Stimulated activated CD4-positive, alpha-beta T cell treated with anti-CD3 and anti-CD28 coated beads, TNF-alpha, amount 100 ng/mL, for 1 hour (primary cell): ENCODE measurements at places on chromosomes 11 and 22.

DNA sequence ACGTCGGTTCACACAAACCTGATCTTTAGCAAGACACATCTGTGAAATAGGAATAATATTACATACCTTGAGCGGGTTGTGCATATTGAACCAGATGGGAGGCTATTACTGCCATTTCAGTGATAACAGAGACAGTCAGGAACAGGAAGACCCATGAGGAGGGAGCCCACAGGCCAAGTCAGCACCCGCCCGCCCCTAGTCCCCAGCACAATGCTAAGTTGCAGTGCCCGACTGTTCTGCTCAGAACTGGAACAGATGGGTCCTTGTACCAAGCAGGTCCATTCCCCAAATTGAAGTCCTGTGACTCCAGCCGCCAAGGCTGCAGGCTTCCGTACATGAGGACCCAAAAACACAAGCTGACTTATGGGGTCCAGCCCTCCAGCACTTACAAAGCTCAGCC, 9.3 kb downstream of the CXCR5 start:
- DNase-seq, result no peak

DNA sequence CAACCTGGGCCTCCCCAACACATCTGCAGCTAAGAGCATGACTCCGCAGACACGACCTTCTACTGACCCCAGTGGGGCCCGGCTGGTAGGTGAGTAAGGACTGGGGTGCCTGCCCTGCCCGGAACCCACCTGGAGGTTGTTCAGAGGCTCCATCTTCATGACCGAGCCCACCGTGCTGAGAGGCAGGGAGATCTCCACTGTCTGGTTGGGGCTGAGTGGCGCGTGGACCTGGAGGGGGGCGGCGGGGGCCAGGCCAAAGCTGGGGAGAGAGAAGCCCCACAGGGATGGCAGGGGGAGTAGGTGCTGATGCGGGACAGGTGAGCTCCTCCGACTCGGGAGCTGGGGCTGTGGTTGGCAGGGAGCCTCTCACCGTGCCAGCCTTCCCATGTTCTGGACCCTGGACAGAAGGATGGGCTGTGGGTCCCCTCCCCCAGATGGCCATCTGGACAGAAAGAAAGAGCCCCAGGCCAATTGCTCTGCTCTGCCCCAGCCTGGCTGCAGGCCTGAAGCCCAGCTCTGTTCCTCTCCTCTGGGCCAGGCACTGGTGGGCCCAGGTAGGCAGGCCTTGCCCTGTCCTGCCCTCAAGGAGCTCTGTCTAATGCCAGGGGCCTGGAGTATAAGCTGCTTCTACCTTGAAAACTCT, 16.3 kb upstream of the RASL10A start:
- DNase-seq, result no peak

DNA sequence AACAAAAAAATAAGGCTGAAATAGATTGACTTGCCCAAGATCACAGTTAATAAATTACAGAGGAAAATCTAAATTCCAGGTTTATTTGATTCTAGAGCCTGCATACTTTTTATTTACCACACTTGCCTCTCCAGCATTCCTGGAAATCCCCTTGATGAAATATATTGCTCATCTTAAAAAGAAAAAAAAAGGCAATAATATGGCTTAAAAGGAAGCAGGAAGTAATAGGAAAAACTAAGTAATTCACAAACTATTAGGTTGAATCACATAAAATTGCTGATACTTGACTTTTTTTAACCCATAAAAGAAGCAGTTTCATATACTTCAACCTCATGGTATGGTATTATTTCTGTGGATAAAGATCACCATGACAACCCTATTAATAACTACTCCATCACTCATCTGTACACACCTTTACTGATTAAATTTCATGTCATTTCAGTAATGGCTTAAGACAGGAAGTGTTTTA, 52.9 kb downstream of the COPB1 start:
- no peak for DNase-seq

- DNase-seq, result no peak
Observed at GRCh38 chr11:130516554-130517505, 68.4 kb downstream of the ADAMTS15 start.

DNA sequence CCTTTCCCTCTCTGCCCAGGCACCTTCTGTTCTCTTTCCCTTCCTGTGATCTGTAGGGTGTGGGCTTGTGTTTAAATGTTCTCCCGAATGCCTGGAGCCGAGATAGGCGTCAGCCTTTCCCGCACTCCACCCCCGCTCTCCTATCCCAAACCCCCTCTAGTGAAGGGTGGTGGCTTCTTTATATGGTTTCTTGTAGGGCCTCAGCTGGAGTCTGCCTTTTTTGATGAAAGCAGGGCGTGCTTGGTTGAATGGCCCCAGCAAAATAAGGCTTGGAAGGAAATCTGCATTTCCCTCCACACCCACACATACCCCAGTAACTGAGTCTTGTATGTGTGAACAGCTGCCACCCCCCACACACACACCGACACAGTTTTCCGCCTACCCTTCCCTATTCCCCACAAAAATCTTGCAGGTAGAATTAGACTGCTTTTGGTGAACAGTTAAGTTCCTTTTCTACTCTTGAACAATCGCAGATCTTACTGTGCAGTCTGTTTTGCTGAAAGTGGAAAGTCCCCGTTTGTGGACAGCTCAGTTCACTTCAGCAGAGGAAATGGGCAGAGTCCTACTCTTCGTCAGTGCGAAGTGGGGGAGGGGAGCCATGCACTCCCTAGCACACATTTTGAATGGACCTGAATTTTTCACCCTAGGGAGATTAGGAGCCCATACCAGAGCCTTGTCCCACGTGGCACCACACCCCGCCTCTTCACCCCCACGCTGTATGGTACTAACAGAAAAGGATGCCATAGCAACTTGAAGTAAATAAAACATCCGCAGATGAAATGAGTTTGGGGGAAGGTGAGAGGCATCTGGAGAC, 25.5 kb upstream of the GRK2 start:
- DNase-seq, result peak; percentile 47

GRCh38 chr11:60242740-60243239, at the start of gene MS4A4E:
Gene MS4A4E, minus strand, starts transcription at chr11:60243137. Its CDS starts 13,082 bp downstream, at chr11:60230055.
- DNase-seq, result no peak

DNA sequence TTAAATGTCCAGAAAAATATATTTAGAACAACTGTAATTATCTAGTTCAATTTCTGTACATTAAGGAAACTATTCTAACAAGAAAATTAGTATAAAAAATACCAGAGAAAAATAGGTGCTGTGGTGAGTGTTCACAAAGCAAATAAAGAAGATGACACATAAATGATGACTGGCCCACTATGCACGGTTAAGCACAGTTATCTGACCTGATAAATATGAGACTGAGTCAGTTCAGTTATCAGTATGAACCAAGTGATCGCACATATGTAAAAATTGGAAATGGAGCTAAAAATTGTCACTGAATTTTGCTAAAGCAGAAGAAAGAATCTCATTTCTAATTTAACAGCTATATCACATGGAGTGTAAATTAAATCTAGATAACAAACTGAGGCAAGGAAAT, 18.8 kb upstream of the MAML2 start:
- DNase-seq, result no peak

DNA sequence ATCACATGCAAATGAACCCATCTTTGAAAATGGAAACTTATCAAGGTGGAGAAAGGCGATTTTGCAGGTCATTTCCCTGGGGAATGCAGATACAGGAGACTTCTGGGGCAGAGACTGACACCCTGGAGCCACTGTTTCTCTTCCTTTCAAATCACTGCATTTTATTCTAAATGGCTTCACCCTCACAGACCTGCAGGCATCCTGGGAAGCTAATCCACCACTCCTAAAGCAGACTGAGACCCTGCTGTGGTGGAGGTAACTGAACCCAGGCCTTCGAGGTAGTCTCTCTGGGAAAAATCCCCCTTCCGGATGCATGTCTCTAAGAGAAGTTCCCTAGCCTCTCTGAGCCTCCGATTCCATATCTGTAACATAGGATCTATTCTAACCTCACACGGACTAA, 20.9 kb upstream of the CSNK2A3 start:
- no peak for DNase-seq

DNA sequence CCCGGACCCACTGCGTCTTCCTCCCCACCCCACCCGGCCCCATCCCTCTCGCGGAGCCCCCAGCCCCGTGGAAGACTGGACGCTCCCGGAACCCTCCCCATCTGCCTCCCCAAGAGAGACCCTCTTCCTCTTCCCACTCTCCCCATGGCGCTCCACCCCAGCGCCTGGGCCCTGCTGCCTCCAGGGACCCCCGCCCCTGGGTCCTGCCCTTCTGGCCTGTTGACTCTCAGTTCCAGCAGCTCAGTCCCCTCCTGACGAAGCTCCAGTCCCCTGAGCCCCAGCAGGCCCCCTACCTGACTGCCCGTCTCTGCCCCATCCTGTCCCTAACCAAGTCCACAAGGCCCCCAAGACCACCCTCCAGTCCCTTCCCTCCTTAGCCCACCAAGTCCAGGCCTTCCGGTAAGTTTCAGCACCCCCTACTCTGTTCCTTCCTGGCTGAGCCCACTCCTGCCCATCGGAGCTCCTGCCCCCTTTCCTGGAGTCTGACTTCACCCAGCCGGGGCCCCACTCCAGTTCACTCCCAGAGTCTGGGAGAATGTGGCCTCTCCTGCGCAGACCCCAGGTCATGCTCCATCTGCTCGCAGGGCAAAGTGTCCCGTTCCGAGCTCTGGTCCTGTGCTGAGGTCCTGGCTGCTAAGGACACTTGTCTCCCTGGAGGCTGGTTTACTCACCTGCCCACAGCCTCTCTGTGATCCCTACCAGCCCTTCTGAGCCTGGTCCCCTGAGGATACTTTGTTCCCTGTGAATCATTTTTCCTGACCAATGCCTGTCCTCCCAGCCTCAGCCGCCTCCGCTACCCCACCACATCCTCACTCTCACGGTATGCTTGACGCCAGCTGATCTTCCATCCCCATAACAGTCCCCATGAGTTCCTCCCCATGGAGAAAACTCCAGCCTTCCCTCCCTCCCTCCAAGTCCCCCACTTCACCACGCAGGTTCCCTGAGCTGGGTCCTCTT, 722 bp downstream of the IFITM10 start:
- no peak for DNase-seq

DNA sequence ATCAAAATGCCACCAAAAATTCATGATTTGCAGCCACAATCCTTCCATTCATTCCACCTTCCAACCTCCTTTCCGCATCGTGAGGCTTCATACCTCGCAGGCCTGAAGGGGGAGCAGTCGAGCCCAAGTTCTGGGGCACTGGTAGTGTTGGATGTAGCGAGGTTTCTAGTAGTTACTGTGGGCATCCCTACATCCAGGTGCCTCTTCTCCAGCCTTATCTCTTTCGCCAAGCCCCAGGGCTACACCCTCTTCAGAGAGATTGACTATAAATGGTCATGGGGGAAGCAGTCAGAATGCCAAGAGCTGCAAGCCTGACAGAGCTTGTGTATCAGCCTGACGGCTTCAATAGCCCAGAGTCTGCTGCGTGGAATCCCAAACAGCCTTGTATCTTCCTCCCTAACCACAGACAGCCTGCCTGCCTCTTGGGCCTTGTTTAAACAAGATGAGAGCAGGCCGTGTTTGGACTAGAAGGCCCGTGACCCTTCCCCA, 28.9 kb downstream of the CLMP start:
- DNase-seq, result no peak

DNA sequence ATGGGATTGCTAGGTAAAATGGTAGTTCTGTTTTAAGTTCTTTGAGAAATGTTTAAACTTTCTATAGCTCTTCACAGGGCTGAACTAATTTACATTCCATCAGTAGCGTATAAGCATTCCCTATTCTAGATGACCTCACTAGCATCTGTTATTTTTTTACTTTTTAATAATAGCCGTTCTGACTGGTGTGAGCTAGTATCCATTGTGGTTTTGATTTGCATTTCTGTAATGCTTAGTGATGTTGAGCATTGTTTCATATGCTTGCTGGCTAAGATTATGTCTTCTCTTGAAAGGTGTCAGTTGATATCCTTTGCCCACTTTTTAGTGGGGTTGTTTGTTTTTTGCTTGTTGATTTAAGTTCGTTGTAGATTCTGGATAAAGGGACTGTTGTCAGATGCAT, 35.9 kb downstream of the MMP27 start:
- DNase-seq, result no peak

- peak; percentile 24 for DNase-seq
Observed at GRCh38 chr11:3947061-3947460, 91.6 kb downstream of the STIM1 start.

DNA sequence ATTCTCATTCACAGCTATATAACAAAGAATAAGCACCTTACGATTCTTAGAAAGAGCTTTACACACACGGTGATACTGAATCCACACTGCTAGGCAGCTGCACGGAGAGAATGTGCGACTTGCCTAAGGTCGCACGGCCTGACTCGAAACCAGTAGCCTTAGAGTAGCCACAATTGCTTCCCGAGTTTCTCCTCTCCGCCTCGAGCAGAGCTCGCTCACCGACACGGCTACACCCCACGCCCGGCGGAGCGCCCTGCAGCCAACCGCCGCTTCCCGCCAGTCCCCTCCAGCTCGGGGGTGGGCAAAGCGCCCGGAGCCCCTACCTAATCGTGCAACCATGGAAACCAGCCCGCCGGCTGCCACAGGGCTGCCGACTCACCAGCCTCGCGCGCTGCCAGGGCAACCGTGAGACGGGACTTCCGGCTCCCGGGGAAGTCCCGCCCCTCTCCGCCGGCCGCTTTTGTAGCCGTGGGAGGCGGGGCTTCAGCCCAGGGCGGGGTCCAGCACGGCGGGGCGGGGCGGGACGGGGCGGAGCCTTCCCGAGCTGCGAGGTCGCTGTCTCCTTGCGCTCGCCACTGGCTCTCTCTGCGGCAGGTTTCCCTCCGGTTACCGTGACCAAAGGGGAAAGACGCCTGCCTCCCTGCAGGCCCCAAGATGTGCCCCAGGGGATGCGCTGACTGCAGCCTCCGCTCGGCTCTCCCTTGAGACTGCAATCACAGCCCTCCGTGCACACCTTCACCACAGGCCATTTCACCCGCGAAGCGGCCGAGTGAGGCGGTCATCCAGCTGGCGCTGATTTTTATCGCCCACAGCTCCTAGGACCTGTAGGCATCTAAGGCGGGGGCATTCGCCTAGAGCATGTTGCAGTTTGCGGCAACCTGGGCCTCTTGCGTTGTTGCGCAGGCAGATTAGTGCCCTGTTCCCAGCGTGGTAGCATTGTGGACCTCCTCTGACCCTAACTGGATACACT, 1.1 kb downstream of the BSCL2 start:
- DNase-seq, result peak; percentile 93

- DNase-seq, result no peak
Observed at GRCh38 chr11:17405232-17406005, 17.0 kb upstream of the KCNJ11 start.

DNA sequence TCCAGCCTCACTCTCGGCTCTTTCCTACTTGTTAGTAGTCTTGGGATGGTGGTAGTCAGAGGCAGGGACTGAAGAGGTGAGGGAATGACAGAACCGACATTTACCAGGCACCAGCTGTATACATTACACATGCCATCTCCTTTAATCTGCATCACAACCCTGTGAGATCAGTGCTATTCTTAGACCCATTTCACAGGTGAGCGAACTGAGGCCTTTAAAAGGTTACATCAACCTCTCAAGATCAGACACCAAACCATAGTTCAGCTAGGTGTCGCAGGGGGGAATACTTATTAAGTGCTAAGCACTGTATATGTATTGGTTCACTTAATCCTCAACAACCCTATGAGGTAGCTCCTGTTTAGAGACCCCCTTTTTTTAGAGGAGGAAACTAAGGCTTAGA, 5.6 kb downstream of the PLA2G3 start:
- DNase-seq, result no peak

DNA sequence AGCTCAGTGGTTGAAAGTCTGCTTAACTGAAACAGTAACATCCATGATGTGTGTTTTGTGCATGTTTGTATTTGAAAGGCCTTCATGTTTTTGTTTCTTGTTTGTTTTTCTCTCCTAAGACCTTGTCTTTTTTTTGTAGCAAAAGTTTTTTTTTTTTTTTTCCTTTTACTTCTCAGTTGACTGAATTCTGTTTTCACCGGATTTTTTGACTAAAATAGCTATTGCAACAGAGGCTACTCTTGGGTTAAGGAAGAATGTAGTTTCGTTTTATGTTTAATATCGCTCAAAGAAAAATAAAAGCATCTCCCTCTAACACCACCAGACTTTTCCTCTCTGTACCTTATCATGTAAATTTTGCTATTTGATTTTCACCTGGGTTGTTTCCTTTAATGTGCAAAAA, 15.1 kb downstream of the APOL6 start:
- DNase-seq, result no peak
